Head of caudate nucleus (tissue), 42 donors: ENCODE measurements at places on chromosomes 7 and 10.

GRCh38 chr10:77374189-77374656, 263.4 kb downstream of the KCNMA1 start:
- DNase-seq: no peak

- DNase-seq: no peak
Observed at GRCh38 chr10:72567889-72568640, 57.8 kb downstream of the MICU1 start.

DNA sequence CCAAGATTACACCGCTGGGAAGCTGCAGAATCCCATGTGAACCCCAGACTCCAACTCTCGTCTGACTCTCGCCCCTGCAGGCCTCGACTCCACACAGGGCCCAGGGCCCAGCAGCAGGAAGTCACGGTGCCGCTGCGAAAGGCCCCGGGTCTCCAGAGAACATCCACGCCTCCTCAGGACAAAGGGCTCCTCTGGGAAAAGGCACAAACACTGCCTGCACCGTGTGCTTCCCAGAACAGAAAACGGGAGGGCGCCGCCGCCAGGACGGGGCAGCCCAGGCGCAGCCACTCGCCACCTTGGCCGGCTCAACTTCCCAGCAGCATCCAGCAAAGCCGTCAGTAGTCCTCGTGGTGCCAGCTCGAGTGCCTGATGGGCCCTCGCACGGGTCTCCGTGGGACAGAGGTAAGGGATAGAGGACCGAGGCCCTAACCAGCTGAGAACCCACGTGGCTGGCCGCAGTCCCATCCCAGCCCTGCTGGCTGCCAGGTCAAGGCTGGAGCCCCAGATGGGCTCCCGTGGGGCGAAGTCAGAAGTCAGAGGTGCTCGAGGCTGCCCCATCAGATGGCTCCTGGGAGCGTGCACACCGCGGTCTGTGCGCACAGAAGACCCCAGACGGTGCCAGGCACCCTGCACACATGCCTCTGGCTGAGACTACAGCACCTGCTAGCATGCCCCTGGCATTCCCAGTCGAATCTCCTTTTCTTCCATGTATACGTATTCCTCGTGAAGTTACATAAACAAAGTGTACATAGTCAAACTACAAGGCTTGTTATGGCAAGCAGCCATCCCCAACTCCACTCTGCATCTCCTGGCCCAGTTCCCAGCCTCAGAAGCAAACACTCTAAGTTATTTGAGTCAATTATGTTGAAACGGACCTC, 60.2 kb downstream of the MAD1L1 start:
- DNase-seq: no peak

- DNase-seq: no peak
Observed at GRCh38 chr10:51524041-51524440, 175.4 kb downstream of the CSTF2T start.

DNA sequence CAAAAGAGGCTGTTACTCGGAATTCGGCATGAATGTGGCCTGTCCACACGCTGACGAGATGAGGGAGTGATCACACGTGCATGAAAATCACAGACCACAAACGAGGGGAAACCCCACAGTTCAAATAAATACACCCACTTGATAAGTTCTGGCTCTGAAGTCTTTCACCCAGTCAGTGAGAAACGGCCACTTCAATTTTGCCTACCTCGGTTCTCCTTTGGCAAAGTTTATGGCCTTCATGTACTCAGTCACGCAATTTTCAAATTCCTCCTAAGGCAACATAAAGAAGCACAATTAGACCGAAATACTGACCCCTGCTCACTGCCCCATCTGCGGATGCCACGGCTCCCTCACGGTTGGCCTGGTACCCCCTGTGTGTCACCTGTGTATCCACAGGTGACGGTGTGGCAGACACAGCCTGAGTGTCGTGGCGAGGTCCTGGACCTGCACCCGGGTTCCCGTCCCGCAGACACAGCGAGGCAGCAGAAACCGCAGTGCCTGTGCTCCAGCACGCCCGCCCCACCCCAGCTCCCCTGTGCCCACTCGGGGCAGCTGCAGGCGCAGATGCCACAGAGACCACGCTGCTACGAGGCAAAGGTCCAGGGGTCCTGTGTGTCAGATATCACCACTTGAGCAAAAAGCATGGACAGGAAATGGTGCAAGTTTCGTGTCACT, 1.4 kb downstream of the CFAP46 start:
- no peak for DNase-seq

DNA sequence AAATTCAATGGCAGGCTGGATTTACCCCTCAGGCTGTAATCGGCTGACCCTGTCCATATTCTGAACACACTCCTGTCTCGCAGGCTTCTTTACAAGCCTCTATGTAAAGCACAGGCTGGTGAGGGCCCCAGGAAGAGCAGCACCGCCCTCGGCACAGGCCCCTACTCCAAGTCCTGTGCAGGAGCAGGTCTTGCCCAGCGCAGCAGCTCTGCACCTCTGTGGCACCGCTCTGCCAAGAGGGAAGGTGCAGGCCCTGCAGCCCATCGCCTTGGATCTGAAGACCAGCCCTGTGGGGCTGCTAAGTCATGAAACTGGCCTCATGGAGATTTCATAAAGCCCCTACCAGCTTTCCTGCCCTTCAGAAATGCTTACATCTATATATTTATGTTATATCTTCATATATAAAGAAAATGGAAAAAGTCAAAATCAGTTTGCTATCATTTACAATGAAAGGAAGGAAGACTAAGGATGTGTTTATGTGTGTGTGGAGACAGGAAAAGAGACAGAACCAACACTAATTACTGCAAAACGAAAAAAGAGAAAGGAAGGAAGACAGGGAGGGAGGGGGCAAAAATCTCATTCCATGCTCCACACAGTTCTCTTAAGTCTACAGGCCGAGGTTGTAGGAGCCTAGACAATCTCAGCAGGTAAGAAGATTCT, 9.6 kb downstream of the TMEM176B start:
- DNase-seq: no peak

- DNase-seq: no peak
Observed at GRCh38 chr7:21154614-21155013, 273.3 kb upstream of the SP4 start.

DNA sequence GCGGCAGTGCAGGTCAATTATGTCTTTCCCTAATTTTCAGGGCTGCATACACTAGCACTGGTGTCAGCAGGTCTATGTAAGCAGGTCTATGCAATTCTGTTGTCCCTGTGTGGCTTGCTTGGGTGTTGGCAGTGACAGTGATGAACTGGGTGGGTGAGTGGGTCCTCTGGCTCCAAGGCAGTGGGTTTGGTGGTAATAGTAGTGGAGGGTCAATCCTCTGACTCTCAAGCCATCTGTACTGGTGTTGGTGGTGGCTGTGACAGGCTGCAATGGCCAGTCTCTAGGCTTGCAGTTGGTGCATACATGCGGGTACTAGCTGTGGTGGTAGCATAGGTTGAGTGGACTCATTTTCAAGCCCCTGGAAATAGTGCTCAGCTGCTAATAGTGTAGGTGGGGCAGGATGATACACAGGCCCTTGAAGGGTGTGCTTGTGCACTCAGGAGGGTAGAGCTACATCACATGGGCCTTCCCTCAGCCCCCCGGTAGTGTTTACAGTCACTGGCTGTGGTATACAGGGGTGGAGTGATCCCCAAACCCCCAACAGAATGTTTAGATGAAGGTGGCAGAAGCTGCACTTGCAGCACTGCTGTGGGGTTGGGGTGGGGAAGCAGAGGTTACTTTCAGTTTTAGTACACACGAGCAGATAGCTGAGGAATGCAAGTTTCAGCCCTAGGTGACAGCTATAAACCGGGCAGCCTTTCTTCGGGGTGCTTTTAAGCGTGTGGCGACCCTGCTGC, 331.3 kb downstream of the PCDH15 start:
- no peak for DNase-seq

DNA sequence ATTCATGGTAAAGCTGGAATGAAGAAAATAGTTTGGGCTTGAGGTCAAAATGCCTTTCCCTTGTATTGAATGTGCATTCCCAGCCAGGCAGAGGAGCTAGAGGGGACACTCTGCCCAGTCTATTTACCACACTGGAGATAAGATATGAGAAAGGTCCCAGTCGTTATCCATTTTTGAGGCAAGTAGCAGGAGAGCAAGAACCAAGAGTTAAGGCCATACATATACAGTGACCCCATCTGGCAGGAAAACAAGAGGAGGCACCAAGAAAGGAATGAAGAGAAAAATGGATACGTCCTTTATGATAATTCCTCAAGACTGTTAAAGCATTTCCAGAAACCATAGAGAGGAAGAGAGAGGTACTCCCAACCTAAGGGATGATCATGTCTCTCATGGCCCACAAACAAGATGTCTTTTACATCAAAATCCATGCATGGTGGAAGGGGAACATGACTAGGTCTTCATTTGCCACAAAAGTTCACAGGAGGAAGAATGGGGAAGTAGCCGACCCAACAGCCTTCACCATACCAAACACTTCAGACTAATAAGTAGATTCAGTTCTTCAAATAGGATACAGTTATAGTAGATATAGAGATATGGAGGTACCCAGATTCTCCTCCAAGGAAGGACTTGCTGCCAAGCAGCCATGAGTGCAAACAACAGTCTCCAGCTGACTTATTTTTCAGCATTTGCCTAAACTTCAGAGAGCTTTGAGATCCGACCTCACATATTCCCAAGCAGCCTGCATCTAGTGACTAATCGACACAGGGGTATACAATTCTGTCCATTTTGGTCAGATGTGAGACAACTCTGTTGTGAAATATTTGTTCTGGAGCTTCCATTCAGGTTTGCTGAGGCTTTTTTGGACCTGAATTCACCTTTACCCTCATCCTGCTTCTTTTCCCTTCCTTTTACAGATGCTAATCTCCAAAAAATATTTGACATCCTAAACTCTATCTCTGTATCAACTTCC, 61.1 kb upstream of the CCDC71L start:
- no peak for DNase-seq

DNA sequence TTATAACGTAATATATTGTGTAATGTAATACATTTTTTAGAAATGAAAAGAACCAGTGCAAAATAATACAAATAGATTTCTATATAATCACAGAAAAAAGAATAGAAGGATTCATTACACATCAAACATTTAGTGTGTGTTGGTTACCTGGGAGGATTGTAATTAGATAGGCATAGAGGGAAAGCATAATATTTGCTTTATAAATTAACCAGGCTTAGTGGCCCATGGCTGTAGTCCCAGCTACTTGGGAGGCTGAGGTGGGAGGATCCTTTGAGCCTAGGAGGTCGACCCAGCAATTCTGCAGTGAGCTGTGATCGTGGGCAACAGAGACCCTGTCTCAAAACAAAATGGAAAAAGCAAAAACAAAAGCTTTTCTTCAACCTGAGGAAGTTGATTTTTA, 5.0 kb upstream of the CNOT4 start:
- no peak for DNase-seq

GRCh38 chr7:19958309-19958896, 185.0 kb upstream of the TMEM196 start:
- no peak for DNase-seq

DNA sequence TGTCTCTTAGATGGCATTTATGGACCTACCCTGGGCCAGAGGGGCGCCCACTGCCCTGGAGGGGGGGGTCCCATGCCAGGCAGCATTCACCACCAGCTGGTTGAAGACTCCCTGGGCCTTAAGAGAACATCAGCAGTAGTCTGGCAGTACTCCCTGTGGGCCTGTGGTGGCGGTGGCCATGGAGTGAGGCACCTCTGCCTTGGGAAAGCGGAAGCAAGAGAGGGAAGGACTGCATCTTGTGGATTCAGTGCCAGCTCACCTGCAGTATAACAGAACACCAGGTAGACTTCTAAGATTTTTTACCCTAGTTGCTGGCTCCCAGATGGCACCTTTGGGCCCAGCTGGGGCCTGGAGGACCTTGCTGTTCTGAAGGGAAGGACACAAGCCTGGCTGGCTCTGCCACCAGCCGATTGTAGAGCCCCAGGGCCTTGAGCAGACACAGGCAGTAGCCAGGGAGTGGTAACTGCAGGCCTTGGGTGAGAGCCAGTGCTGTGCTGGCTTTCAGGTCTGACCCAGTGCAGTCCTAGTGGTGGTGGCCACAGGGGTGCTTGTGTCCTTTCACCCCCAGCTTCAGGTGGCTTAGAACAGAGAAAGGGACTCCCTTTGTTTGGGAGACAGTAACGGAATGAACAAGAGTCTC, 15.8 kb downstream of the PLAC9 start:
- no peak for DNase-seq

- DNase-seq: no peak
Observed at GRCh38 chr7:25906003-25906402, 246.0 kb upstream of the NFE2L3 start.

DNA sequence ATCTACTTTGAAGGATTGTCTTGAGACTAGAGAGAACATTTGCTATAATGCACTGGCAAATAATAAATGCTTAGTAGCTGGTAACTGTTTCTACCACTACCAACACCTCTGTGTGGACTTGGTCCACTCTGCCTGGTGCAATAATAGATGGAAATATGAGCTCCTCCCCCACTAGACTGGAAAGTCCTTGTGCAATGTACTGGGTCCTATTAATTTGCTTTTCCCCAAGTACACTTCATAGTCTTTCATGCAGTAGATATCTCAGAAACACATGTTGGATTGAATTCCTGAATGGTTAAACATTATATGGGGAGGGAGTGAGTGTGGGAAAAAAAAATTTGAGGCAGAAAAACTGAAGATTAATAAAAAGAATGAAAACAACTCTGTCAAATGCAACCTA, 119.3 kb downstream of the C10orf90 start:
- no peak for DNase-seq

- no peak for DNase-seq
Observed at GRCh38 chr10:97726636-97727178, 10.2 kb upstream of the ZFYVE27 start.

DNA sequence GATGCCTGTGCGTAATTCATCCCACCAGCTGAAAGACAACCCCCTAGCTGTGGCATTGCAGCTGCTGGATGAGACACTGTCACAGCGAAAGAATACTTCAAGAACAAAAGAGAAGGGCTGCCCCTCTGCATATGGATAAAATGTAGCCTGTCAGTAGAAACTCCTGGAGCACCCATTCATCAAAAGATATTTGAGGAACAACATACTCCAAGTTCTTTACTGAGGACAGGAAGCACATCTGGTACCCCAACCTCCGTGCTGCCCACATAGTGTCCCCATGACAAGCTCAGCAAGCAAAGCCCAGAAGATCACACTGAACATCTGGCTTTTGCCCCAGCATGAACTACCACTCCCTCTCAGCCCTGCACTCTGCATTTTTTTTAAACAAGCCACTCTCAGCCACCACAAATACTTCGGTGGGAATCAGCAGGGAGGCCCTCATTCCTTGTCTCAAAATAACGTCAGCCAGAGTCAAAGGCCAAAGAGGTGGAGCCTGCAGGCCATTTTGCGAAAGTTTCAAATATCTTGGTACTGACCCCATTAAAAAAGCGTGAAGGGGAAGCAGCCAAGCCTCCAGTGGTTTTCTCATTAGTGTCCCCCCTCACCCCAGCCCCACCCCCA, 1.7 kb downstream of the CREB3L2 start:
- peak; percentile 60 for DNase-seq

DNA sequence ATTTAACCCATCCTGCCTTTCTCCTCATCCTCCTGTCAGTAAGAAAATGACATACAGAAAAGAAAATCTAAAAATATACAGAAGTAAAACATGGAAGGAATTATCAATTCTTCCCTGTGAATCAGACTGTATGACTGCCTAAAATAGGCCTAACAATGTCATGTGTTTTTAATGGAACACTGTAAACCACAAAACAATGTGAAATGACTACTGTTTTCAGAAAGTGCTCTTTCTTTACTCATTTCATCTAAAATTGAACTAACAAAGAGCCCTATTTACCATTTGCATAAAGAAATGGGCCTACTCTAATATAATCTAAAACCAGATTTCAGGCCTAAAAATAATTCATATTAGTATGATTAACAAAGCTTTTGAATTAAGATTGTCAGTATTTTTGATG, 35.7 kb downstream of the SEMA3E start:
- no peak for DNase-seq

- DNase-seq: no peak
Observed at GRCh38 chr10:130905921-130906320, 405.6 kb downstream of the TCERG1L start.

GRCh38 chr7:74029991-74030415, 2.0 kb downstream of the ELN start:
- peak; percentile 62 for DNase-seq
